ENCODE measurements at places on chromosomes 3 and 15. TPM values are rescaled to one million over a fixed set of nuclear protein-coding genes. Genes with fewer than 3 reads are reported as not detected.

- DNase-seq = peak; percentile 82
These were observed 44.1 kb downstream of the LIPC start for GRCh38 chr15:58475573-58476524.

- no peak for DNase-seq
These were observed 138.5 kb downstream of the NECTIN3 start for GRCh38 chr3:111210003-111210711.

DNA sequence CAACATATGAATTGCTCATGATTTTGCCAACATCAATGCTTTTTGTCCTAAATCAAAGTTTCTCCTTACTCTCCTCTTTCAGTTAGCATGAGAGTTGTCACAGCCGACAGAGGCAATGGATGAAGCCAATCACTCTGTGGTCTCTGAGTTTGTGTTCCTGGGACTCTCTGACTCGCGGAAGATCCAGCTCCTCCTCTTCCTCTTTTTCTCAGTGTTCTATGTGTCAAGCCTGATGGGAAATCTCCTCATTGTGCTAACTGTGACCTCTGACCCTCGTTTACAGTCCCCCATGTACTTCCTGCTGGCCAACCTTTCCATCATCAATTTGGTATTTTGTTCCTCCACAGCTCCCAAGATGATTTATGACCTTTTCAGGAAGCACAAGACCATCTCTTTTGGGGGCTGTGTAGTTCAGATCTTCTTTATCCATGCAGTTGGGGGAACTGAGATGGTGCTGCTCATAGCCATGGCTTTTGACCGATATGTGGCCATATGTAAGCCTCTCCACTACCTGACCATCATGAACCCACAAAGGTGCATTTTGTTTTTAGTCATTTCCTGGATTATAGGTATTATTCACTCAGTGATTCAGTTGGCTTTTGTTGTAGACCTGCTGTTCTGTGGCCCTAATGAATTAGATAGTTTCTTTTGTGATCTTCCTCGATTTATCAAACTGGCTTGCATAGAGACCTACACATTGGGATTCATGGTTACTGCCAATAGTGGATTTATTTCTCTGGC lies 2.5 kb downstream of the OR4F6 start:
- DNase-seq = no peak

GRCh38 chr3:53171064-53171418 lies 10.0 kb downstream of the PRKCD start:
- no peak for DNase-seq

- peak; percentile 9 for DNase-seq
These were observed 19.7 kb upstream of the LMOD3 start for GRCh38 chr3:69142090-69142489.

DNA sequence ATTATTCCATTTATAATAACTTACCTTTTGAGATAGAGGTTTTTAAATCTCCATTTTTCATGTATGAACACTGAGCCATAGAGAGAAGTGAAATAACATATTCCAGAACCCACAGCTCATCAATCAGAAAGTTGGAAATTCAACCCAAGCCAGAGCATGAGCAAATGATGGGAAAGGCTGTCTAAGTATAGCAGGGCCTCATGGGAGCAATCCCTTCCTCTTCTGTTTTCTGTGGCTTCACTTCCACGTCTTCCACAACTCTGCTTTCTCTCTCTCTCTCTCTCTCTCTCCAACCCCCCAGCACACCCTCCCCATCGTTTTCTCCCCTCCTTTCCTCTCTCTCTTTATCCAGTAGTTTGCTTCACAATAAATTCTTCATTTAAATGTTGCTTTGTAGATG lies 14.8 kb upstream of the IL1RAP start:
- DNase-seq = no peak

GRCh38 chr3:24237971-24238706 lies 256.5 kb downstream of the THRB start:
- peak; percentile 77 for DNase-seq

DNA sequence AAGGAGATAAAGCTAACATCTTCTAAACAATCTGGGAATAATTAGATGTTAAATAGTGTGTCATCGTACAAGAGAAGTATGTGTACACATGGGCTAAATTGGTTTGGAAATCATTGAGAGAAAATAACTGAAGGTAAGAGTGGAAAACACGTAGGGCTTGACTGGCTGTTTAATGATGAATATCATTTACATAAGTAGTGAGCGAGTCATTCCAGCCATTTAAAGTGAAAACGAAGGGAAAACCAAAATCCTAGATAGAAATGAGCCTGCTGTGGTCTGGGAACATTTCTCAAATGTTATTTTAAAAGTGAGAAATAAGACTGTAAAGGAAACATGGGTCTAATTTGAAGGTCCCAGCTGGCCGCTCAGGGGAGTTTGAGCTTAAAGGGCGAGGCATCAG lies 41.9 kb upstream of the KCNMB2 start:
- no peak for DNase-seq

The SCAANT1 gene
- not detected for total RNA-seq

The FRMD4B gene
- total RNA-seq = 4.2 TPM

The CCDC191 gene
- 0.43 TPM for total RNA-seq

The CFAP44 gene
- 0.91 TPM for total RNA-seq

The EPHB1 gene
- 0.29 TPM for total RNA-seq

The LARP6 gene
- total RNA-seq = 45.5 TPM

Measured in H4 (cell line).